Sigmoid colon (tissue), 7 donors: ENCODE measurements at places on chromosomes 11 and 22.

DNA sequence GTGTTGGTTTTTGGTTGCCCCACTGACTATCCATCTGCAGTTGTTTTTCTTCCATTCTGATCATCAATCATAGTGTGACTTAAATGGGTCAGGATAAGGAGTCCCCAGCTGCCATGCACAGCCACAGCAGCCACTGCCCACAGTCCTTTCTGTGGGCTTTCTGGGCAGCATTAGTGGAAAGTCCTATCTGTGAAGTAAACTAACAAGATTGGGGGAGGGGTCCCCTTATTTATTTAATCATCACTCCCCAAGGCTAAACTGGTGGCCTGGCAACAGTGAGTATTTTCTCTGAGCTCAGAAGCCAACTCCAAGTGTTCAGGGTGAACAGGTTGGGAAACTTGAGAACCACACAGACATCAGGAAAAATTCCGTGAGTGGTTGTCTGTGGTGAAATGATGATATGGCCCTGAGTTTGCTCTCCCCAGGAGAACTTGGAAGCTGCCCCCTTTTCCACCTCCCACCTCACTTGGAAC is 145.0 kb downstream of the CCDC34 start:
- no peak for DNase-seq

DNA sequence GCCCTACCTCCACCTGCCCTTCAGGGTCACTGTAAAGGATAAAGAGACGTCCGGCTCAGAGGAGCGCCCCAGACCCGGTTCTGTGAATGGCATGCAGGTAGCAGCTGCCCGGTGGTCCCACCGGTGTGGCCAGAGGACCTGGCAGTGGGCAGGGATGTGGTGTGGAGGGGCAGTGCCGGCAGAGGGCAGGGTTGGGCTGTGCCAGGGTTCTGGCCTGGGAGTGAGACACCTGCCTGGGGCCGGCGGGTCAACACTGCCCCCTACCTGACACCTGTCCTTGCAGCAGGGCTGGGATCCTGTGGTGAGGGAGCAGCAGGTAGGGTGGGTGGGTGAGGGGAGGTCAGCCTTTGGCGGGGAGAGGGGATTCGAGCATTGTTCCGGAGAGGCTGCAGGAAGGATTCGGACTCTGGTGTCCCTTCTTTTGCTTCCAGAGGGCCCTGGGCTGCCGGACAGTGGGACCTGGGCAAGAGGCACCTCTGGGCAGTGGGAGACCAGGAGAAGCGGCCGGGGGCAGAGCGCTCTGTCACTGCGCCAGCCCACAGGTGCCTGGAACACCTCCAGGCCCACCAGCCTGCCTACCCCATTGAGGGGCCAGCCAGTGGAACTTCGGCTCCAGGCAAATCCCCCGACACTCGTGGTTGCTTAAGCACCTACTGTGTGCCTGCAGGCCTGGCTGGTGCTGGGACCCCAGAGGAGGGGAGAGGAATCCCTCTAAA is 1.6 kb upstream of the PHLDA2 start:
- peak; percentile 71 for DNase-seq

DNA sequence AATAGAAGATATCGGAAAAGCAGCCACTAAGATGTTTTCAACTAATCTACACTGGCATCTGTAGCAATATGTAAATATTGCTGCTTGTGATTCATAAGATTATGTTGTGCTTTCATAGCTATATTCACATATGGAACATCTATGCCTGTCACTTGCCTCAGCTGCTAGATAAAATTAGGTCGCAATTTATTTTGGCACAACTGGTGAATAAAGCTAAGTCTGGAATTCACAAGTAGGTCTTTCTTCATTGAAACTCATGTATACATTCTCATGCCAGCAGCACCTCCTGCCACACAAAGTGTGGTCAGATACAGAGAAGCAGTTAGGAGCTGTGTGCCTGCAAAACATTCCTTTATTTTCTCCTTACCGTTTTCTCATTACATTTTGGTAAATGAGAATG is 543.3 kb upstream of the CHORDC1 start:
- no peak for DNase-seq

DNA sequence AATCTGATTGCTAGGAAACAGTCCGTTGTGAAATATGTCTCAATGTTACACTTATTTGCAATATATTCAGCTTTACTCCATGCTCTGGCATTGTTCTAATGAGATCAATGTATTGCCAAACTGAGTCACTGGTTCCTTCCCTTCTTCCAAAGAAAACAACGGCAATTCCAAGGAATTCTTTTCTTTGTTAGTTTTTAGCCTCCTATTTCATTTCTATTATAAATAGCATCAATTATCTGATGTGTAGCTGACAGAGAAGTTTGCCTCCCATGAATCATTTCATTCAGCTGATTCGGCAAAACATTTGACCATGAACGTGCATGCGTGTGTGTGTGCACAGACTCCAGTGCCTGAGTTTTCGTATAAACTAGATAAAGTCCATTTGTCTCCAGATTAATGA is 346.8 kb downstream of the ETS1 start:
- DNase-seq, result no peak

DNA sequence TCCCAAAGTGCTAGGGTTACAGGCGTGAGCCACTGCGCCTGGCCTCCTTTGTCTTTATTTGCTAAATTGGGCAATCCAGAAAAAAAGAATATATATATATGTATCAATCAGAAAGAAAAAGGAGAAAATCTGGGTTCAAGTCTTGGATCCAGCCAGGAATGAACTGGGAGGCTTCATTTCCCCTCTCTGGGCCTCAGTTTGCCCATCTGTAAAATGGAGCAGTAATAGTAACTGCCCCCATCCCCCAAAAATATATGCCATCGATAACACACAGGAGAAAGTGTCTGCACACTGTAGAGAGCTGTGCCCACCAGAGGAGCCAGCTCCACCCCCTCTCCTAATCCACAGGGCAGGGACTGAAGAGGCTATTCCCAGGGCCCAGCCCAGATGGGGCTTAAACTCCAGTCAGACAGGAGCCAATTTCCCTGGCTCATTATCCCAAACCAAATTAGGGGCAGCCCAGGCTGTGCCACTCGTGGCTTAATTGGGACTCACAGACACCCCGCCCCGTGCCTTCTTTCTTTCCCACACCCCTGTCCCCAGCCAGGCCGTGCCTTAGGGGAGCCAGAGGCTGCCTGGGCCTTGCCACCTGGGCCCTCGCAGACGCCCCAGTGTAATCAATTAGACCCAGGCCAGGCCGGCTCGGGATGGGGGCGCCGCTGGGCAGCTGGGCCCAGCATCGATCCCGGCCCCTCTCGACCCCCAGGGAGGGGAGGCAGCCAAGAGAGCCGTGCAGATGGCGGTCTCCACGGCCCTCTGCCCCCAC is 171.5 kb downstream of the MN1 start:
- DNase-seq, result no peak

GRCh38 chr11:47478651-47479329 is 29.9 kb upstream of the RAPSN start:
- no peak for DNase-seq

DNA sequence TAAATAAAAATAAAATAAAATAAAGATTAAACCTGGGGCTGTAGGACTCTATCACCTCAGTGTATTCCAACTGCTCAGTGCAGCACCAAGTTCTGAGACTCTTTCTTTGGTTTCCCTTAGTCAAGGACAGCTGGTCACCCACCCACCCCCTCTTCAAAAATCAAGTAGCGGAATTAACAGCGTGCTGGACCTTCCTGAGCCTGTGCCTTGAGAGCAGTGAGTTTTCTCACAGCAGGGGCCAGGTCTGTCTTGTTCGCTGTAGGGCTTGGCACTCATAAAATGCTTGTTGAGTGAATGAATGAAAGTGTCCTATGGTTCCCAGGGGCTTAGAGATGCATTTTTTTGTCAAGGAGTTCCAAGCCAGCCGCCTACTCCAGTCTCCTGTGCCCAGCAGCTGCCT is 2.9 kb upstream of the ALX4 start:
- no peak for DNase-seq

GRCh38 chr11:67264877-67265632 is 1.2 kb upstream of the GRK2 start:
- peak; percentile 64 for DNase-seq

GRCh38 chr11:1522081-1522424 is 35.5 kb upstream of the MOB2 start:
- DNase-seq, result no peak

DNA sequence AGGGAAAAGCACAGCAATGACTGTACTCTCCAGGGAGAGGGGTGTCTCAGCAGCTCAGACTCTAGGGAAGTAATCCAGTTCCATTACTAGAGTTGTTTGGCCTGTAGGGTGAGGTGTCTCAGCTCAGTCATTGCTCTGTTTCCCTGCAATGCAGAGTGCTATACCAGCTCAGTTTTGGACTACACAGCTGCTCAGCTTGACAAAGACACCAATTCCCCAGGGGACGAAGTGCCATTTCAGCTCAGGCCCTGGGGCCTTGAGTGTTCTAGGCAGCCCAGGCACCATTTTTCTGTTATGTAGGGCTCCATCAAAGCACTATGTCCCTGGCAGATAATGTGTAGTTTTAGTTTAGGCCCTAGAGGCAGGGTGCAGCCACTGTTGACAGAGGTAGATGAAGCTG is 18.2 kb downstream of the CALCB start:
- no peak for DNase-seq

DNA sequence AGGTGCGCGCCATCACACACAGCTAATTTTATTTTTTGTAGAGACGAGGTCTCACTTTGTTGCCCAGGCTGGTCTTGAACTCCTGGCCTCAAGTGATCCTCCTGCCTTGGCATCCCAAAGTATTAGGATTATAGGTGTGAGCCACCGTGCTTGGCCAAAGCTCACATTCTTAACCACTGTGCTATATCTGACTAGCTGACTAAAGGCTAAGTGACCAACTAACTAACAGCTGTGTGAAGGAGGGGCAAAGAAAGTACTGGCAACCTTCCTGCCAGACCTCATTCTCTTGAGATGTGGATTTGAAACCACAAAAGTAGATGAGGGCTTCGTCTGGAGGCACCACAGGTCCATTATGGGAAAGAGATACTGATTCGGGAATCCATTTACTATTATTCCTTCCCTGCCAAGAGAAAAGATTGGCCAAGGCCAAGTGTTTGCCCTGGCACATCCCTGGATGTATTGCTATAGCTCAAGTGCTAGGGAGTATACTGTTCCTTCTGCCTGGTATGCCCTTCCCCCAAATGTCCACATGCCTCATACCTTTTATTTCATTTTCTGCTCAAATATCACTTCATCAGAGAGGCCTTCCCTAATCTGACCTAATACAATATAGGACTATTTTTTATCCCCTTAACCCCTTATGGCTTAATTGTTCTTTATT is 52.7 kb upstream of the RRM1 start:
- no peak for DNase-seq

DNA sequence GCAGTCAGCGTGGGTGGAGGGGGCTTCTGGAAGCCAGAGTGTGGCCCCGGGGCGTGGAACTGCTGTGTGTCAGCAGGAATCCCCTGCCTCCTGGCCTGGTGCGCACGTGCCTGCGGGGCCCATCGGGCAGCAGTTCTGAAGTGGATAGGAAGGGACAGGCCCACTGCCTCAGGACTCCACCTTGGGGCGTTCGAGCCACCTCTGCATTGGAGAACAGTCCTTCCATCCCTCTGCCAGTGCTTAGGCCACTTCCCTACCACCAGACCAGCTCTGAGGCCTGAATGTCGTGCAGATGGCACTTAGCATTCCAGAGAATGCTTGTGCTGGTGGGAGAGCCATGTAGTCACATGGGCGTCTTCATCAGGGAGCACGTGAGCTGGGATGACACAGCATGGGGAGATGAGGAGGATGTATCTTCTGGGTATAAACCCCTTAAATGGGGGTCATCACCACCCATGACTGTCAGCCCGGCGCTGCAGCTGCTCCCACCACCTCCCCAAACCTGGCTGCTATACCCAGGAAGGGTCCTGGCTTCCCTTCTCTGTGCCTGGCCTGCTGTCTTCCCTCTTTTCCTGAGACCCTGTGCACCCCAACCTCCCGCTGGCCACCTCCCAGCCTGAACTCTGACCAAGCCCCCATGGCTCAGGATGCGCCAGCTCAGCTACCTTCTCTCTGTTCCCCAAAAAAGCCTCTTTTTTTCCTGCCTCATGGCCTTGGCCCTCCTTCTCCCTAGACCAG is 9.7 kb downstream of the INCENP start:
- no peak for DNase-seq

- no peak for DNase-seq
Observed at GRCh38 chr11:125398475-125398874, 97.6 kb downstream of the FEZ1 start.

DNA sequence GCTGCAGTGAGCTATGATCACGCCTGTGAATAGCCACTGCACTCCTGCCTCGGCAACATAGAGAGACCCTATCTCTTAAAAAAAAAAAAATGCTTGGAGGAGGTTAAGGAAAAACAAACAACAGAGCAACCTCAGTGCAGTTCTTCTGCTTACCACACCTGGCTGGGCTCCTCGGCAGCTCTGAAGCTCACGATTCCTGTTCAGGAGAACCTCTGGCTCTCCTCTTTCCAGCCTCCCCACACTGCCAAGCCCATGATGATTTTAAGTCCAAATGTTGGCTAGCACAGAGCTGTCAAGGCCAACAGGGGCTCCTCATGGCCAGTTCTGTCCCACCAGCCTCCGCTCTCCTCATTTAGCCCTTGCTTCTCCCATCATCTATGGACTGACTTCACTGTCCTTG is 69.7 kb upstream of the ARFGAP3 start:
- DNase-seq, result no peak

- DNase-seq, result no peak
Observed at GRCh38 chr11:12761029-12761428, 86.8 kb downstream of the TEAD1 start.

- DNase-seq, result no peak
Observed at GRCh38 chr11:9905501-9905951, 241.6 kb downstream of the SWAP70 start.

GRCh38 chr11:74566146-74566960 is 26.0 kb upstream of the POLD3 start:
- no peak for DNase-seq

GRCh38 chr11:128731041-128731663 is 37.3 kb downstream of the FLI1 start:
- DNase-seq, result no peak

DNA sequence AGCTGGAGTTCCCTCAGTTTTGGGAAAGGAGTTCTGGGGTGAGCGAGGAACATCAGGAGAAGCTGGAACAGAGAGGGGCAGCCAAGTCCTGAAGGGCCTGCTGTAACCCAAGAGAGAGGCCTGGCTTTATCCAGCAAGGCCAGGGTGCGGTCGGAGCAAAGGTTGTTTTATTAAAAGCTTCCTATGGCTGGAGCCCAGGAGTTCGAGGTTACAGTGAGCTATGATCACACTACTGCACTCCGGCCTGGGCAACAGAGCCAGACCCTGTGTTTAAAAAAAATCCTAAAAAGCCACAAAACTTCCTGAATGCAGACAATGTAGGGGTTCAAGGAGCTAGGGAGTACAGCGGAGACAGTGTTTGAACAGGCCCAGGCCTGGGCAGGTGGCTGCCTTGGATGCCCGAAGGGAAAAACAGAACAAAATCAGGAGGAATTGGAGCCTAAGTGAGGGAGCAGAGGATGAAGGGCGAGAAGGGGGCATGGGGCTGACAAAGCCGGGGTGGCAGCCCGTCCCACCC is 22.2 kb upstream of the MALAT1 start:
- DNase-seq, result peak; percentile 73

DNA sequence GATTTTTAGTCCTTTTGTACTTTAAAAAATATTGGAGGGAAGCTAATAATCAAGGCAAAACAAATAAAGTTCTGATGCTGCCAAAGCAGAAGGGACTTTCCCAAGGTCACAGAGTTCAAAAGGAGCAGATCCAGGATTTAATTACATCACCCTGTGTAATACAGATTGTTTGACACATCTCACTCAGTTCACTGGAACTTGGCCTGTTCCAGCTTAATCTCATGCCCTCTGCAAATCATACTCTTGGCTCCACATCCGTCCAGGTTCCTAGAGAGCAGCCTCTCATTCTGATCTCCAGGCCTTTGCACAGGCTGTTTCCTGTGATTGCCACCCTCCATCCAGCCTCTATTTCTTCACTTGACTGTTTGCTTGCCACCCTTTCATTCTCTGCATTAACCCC is 151.7 kb downstream of the SPON1 start:
- no peak for DNase-seq
